Stromal cell of bone marrow (primary cell): ENCODE measurements at places on chromosomes 7 and 10.

DNA sequence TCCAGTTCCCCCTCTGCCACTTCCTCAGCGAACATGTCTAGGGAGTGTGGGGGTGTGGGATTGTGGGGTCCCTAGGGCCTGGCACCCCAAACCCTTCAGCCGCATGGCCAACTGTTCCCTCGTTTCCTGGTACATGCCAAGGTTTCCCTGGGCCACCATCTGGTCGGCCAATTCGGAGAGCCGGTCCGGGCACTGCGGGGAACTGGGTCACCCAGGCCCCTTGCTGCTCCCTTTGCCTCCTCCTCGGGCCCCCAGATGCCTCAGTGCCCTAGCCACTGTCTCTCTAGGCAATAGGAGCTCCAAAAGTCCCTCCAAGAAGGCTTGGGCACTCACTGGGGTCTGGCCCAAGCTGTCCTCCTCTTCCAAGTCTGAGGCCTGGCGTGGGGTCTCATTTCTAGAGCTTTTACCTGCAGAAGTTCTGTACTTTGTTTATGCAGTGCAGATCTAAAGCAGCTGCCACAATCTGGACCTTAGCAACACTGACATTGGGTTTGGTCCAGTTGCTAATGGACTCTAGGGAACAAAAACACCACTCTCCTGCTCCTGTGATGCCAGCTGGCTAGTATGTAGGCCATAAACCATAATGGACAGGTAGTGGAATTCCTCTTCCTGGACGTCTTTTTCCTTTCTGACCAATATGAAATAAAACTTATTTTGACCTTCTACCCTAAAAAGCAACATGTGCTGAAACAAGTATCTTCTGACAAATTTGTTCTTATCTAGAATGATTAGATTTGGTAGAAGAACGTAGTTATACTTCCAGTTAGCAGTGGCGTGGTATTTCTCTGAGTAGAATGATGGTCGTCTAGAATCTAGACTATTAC is 172.9 kb downstream of the LRRC4 start:
- DNase-seq: no peak

DNA sequence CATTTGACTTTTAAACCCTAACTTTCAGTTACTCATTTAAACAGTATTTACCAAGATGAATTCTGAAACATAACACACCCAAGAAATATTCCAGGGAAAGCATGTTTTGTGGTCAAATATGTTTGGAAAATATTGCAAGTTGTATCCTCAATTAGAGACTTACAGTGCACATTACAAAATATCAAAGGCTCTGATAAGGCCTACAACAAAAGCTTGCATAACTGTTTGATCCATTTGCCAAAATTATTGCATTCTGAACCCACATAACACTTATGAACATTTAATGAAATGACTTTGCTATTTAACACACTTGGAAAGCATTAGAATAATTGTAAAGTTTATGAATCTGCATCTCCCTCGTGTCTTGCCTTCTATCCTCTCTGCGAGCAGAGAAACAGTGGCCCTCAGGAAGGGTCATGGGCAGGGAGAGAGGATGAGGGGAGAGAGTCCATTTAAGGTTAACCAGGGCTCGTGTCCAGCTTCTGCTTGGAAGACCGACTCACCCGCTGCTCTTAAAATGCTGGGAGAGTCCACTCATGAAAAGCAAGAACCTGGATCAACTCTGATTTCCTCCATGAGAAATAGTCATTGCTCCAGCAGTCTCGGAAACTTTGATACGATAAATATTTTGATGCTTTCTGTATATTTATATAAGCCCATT is 408.2 kb upstream of the ZMIZ1 start:
- DNase-seq: no peak

GRCh38 chr7:151381098-151381347 is 28.8 kb downstream of the WDR86 start:
- DNase-seq: no peak

DNA sequence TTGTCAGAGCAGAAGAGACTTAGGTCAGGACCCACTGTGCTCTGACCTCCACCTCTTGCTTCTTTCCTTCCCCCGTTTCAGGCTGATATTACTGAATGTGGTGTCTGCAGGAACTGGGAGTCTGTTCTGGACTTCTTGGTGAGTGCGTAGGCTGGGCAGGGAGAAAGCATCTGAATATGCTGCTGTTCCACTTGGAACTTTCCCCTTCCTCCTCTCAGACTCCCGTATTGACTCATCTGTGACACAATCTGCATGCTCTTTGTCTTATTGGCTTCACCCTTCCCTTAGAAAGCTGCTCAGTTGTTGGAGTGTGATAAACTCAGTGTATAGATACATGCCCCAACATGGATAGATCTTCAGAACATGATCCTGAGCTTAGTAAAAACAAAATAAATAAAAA is 137.6 kb upstream of the HABP2 start:
- peak; percentile 47 for DNase-seq

- no peak for DNase-seq
Observed at GRCh38 chr10:132407243-132407746, 10.3 kb downstream of the PWWP2B start.

- DNase-seq: no peak
Observed at GRCh38 chr10:120486671-120487205, 29.7 kb downstream of the PLPP4 start.

DNA sequence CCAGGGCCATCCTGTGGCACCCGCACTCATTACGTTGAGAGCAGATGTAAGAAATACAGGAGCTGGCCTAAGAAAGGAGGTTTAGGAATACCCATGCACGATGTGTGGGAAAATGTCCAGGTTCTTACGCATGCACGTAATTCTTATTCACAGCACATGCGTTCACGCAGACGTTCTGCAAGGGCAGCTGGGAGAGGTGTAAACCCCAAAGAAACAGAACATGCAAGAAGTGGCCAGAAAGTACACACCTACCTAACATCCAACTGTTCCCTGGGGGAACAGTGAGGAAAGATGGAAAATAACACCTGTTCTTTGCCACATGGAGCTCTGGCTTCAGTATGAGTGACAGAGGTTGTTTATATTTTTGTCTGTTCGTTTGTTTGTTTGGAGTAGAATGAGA is 285.6 kb downstream of the PRPF18 start:
- no peak for DNase-seq

GRCh38 chr7:123690550-123690949 is 34.9 kb downstream of the LMOD2 start:
- no peak for DNase-seq

- no peak for DNase-seq
Observed at GRCh38 chr10:47300429-47300931, 483 bp downstream of the GDF10 start.

DNA sequence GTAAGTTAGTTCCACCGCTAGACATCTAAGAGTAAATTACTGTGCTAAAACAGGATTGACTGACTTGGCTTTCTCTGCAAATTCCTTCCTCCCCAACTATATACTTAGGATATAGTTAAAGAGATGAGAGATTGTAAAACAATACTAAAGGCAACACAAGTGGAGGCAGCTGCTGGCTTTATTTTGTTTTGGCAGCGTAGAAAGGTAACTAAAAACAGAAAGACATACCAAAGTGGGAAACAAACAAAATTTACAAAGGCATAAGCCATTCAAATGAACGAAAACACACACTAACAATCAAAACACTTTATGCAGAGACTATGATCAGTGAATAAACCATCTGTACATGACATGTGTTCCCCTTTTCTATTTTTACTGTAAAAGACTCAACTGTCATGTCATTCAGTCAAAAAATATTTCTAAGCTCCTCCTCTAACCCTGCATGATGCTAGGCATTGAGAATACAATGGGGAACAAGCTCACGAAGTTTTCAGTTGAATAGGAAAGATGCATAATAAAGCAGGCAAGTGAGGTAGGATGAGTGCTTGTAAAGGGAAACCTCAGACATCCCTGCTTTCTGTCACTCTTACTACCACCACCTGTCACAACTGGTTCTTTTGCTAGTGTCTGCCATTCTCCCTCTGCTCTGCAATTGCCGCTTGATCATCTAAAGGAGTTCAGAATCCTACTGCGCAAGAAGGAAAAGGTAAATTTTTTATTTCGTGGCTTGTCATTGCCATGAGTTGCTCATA is 64.2 kb upstream of the COL1A2 start:
- no peak for DNase-seq

DNA sequence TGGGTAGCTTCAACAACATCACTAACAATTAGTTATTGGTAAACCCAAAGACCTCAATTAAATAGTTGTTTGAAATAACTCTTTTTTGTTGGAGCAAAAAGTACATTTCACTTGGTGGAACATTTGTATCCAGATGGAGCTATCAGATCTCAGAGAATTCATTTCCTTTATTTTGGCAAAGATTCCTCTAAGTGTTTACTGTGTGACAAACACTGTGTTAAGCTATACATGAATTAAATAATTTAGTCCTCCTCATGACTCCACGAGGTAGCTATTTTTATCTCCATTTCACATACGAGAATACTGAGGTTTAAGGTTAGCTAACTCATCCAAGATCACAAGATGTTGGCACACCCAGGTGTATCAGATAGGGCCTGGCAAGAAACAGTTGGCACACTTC is 104.0 kb upstream of the IMMP2L start:
- no peak for DNase-seq

DNA sequence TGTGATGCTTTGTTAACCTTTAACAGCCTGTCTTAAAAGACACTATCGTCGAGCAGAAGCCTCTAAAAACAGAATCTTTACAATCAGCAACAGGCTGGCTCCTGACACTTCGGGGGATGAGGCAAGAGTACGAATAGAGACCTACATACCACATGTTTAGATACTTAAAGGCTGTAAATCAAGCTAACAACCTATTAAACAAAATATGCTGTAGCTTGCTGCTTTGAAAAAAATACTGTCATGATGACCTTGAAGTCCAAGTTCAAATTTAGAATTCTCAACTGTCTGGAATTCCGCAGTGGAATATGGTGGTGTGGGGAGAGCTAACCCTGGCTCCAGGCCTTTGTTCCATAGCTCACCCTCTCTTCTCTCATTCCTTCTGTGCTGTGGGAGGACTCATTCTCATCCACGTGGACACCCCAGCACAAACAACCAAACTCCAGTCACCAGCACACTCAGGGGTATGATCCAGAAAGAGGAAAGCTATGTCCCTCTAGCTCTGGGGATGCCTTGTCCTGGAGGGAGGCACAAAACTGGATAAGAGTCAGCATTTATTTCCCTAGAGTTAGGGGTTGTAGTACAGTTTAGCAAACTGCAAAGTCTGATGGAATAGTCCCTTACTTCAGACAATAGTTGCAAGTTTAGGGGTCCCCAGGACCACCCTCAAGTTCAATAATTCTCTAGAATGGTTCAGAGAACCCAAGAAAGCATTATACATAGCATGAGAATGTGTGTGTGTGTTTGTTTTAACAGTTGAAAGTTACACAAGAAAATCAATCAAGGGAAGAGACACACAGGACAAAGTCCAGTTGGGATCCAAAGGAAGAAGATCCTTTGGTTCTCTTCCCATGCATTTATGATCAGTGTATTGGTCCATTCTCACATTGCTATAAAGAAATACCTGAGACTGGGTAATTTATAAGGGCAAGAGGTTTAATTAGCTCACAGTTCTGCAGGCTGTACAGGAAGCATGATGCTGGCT is 196.1 kb upstream of the SVIL start:
- no peak for DNase-seq

DNA sequence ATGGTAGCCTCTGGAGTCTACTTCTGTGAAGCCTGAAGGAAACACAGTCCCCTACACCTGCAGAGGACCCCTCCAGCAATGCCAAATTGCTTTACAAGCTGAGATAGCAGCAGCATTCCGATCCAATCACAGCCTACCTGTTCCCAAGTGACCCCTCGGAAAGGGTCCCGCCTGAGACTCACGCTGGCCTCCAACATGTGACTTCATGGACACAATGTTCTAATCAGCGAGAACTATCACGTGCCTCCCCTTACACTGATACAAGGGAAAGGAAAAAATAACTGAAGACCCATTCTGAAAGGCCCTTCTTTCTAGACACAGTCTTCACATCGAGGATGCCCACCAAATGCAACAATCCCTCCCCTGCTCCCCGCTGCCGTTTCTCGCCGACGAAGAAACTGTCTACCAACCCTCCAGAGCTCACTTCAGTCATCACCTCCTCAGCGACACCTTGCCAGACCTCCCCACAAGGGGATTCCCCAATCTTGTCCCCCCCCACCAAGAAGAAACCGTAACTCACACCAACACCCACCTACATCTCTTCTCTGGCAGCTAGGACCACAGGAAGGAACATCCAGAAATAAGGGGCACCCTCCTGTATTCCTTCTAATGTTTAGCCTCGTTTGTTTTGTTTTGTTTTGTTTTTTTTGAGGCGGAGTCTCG is 1.8 kb downstream of the SNX8 start:
- DNase-seq: no peak

GRCh38 chr7:155792315-155792960 is 19.8 kb downstream of the SHH start:
- DNase-seq: no peak

- DNase-seq: no peak
Observed at GRCh38 chr10:124493214-124493882, 31.7 kb downstream of the LHPP start.
